ENCODE measurements at places on chromosomes 2 and 18. TPM values are rescaled to one million over a fixed set of nuclear protein-coding genes. Genes with fewer than 3 reads are reported as not detected.

Gene CENPA
- 4.2 TPM for total RNA-seq

Gene SKOR2
- not detected for total RNA-seq

Gene STK17B
- 145 TPM for total RNA-seq

Gene CNGA3
- 0.13 TPM for total RNA-seq

Gene C2orf15
- not detected for total RNA-seq

Gene RBM43
- total RNA-seq: 8.0 TPM

Gene PSMD1
- total RNA-seq: 182 TPM

Gene RAB6C
- under 0.01 TPM for total RNA-seq

Gene ZNF512
- total RNA-seq: 16.6 TPM

Gene C2orf92
- 1.6 TPM for total RNA-seq

Gene GTF2A1L
- total RNA-seq: 3.5 TPM

Gene BCL2L11
- 1.6 TPM for total RNA-seq

Gene NT5C1B
- total RNA-seq: not detected

Gene MEP1B
- not detected for total RNA-seq

Gene PLEKHB2
- total RNA-seq: 170 TPM

Gene AQP12B
- not detected for total RNA-seq

Gene MSTN
- total RNA-seq: under 0.01 TPM

Gene CUL3
- 72.5 TPM for total RNA-seq

Gene PRKAG3
- 0.40 TPM for total RNA-seq

Gene WDR33
- 22.3 TPM for total RNA-seq

Gene CCL20
- not detected for total RNA-seq

Gene FBXO36
- 2.5 TPM for total RNA-seq

Gene PTMA
- total RNA-seq: 1,114 TPM

Gene TBR1
- total RNA-seq: not detected

Gene SPP2
- not detected for total RNA-seq

Gene SPOPL
- 13.9 TPM for total RNA-seq

Gene CRYGD
- total RNA-seq: not detected

Gene FBXO48
- 0.19 TPM for total RNA-seq

Gene FBLN7
- total RNA-seq: 8.0 TPM

Gene GALNT5
- 28.8 TPM for total RNA-seq

Gene TSPYL6
- not detected for total RNA-seq

Gene RNF152
- total RNA-seq: 89.0 TPM

Gene CXCR2
- total RNA-seq: not detected

Gene ADAM17
- 50.1 TPM for total RNA-seq

Gene IL1R2
- 0.66 TPM for total RNA-seq

Gene CCT7
- 259 TPM for total RNA-seq

Gene NT5DC4
- total RNA-seq: not detected

Gene GPR35
- total RNA-seq: 0.19 TPM

Gene SERPINE2
- total RNA-seq: 1,107 TPM

Gene MARCHF4
- total RNA-seq: 2.1 TPM

Gene SIX3
- total RNA-seq: not detected

Gene RGPD6
- 33.9 TPM for total RNA-seq

Gene FAM161A
- 1.8 TPM for total RNA-seq

Gene HOXD8
- 0.06 TPM for total RNA-seq

Gene RBKS
- 2.3 TPM for total RNA-seq

Gene ESPNL
- total RNA-seq: 0.40 TPM

Gene COQ10B
- total RNA-seq: 54.6 TPM

Gene KRTCAP3
- total RNA-seq: 0.13 TPM

Gene IHH
- under 0.01 TPM for total RNA-seq

Gene THADA
- total RNA-seq: 31.8 TPM

Gene RAPGEF4
- total RNA-seq: 2.2 TPM

Gene EVA1A
- 29.3 TPM for total RNA-seq

Gene NETO1
- not detected for total RNA-seq

Data from aortic smooth muscle cell (primary cell).